ENCODE measurements at places on chromosomes 5 and 9. TPM values are rescaled to one million over a fixed set of nuclear protein-coding genes. Genes with fewer than 3 reads are reported as not detected.

TLX3 gene
- polyA plus RNA-seq, result not detected

PCA3 gene
- polyA plus RNA-seq, result 3.6 TPM

LECT2 gene
- polyA plus RNA-seq, result not detected

TRIM36 gene
- polyA plus RNA-seq, result 42.3 TPM

BTNL8 gene
- not detected for polyA plus RNA-seq

FAM151B gene
- polyA plus RNA-seq, result 1.7 TPM

ROPN1L gene
- 6.9 TPM for polyA plus RNA-seq

FAM200C gene
- 8.1 TPM for polyA plus RNA-seq

PALM2AKAP2 gene
- 1.7 TPM for polyA plus RNA-seq

UBE2QL1 gene
- 32.3 TPM for polyA plus RNA-seq

UCK1 gene
- polyA plus RNA-seq, result 0.89 TPM
